ENCODE measurements at places on chromosomes 12 and 14. TPM values are rescaled to one million over a fixed set of nuclear protein-coding genes. Genes with fewer than 3 reads are reported as not detected.
A peak's percentile ranks its signal among the peaks of the same experiment; 100 is the strongest.

FAR2 gene
- total RNA-seq = 72.8 TPM

TMCC3 gene
- total RNA-seq = 79.8 TPM

SNW1 gene
- total RNA-seq = 67.1 TPM

DIO2 gene
- total RNA-seq = 1.1 TPM

NR2C1 gene
- total RNA-seq = 26.4 TPM

DNA sequence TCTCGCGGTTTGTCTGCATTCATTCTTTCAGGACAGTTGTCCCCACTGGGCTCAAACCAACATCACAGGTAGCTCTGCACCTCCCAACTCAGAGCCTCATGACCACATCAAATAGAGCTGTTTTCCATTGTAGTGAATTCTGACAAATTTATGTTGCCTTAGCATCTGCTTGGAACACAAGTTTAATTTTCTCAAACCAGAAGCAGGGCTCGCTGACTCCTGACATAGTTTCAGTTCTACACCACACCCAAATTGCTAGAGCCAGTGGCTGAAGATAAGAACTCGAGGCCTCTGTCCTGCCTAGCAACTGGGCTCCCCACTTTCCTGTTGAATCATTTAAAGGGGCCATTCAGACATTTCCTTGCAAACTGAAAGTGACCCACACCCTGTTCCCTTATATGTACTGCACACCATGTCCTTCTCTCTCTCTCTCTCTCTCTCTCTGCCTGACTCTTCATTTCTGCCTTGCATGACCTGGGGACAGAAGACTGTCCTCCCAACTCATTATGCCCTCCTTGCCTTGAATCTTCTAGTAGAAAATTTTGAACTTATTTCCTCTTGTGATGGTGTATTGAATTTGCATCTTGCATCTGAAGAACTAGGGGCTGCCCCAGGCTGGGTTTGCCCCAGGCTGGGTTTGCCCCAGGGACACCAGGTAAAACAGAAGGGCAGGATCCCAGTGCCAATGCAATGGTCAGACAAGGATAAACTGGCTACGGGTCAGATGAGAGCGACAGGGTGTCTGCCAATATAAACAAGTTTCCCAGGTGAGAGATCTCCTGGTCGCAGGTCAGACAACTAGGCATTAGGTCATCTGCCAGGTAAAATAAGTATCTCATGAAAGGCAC, 9.7 kb upstream of the WSCD2 start:
- no peak for DNase-seq

- no peak for DNase-seq
Measured at GRCh38 chr12:130013771-130014484, 110.1 kb upstream of the TMEM132D start.

DNA sequence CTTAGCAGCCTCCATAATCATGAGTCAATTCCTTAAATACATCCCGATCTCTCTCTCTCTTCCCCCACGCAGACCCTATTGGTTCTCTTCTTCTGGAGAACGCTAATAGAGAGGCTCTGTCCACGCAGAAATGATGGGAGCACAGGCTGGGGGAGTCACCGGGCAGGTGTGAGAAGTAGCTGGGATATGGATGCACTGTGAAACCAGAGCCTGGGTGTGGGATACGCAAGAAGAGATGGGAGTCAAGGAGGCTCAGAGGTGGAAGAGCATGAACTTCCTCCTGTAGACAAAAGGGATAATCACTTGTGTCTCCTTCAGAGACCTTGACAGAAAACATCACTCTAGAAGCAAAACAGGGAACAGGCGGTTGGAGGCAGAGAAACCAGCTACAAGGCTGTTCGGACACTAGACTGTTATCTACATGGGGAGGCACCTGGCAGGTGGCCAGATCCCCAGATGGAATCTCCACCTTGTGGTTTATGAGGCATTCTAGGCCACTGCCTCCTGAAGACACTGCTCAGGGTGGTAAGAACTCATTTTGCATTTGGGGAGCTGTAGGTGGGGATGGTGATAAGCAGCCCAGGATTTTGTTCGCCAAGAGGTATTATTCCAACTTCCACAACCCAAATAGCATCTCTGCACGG, 7.2 kb upstream of the SELPLG start:
- no peak for DNase-seq

DNA sequence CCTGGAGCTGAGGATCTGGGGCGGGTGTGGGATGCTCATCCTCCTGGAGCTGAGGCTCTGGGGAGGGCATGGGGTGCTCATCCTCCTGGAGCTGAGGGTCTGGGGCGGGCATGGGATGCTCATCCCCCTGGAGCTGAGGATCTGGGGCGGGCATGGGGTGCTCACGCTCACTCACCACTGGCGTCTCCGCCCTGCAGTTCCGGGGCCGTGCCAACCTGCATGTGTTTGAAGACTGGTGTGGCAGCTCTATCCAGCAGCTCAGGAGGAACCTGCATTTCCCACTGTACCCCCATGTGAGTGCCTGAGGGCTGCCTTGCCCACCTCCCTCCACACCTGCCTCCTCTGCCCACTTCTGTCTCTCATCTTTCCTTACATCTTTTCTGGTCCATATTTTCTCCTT, 84.4 kb downstream of the B4GALNT3 start:
- DNase-seq = no peak

- DNase-seq = no peak
Measured at GRCh38 chr12:112908548-112908947, 1.8 kb downstream of the OAS1 start.

GRCh38 chr14:99687284-99688209, 3.4 kb downstream of the CYP46A1 start:
- no peak for DNase-seq

DNA sequence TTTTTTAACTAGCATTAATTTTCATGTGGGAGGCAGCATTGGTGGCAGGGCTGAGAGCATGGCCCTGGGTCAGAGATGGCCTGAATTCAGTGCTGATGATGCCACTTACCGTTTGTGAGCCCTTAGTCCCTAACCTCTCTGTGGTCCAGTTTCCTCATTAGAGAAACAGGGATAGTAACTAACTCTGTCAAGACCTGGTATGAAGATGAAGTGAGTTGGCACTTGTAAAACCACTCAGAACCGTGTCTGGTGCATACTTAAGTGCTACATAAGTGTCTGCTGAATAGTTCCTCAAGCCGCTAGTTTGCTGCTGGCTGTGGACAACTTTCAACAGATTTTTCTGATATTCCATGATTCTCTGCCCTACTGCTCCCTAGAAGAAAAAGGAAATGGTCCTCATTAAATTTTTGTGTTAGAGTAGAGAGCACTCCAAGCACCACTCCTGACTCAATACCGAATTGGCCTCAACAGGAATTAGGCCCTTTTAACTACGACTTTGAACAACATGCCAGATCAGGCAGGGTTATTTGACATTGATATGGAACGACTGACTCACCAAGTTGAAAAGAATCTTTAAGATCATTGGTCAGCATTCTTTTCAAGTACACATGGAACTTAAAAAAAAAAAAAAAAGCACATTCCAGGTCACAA, 250.2 kb downstream of the ANO2 start:
- no peak for DNase-seq

GRCh38 chr14:81466854-81467253, 66.7 kb upstream of the STON2 start:
- DNase-seq = no peak

DNA sequence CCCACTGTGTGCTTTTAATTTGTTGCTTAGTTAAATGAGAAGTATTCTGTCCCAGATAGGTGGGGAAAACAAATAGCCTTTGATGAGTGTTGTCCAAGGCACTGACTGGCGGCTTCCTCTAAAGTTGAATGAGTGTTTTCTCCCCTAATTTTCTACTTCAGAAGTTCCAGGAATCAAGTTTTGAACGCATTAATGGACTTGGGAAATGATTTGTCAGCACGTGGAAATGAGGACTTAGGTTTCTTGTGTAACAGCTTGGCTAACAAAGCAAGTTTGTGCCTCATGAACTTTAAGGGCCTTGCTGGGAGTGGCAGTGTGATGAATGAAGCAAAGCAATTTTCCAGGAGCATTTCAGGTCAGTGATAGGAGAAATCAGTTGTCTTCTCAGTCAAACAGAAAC, 56.9 kb downstream of the LIN52 start:
- no peak for DNase-seq

GRCh38 chr12:105705765-105706164, 375.3 kb downstream of the C12orf75 start:
- peak; percentile 26 for DNase-seq

DNA sequence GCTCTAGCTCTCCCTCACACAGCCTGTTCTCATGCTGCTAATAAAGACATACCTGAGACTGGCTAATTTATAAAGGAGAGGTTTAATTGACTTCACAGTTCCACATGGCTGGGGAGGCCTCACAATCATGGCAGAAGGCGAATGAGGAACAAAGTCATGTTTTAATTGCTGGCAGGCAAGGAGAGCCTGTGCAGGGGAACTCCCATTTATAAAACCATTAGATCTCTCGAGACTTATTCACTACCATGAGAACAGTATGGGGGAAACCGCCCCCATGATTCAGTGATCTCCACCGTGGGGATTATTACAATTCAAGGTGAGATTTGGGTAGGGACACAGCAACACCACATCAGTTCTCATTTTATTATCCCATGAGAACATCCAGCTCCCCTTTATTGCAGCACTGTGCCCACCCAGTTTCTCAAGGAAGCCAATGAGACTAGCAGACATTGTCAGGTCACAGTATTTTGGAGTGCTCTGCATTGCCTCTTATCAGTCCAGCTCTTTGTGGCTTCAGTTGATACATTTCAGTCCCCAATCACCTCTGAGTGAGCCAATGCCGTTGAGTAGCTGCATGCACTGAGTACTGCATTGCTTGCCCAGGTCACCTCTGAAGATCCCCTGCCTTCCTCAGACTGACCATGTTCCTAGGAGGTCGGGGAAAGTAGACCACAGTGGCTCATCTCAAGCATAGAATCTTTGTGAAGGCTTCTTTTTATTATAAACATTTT, 131.2 kb downstream of the CRADD start:
- no peak for DNase-seq

DNA sequence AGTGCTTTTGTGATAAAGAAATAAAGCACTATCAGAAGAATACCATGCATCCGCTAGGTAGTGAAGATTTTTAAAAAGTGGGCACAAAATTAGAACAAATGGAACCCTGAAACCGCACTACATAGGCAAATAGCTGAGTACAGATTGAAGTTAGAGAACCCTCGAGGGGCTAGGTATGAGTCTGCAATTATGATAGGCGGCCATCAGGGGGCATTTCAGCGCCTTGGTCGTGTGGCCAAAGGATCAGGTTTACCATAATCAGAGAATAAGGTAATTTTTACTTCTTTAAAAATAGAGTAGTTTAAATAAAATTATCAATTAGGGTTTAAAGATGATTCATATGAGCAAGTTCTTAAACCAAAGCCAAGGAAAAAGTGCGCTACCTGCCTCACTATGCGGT, 129.8 kb downstream of the TMX1 start:
- no peak for DNase-seq

DNA sequence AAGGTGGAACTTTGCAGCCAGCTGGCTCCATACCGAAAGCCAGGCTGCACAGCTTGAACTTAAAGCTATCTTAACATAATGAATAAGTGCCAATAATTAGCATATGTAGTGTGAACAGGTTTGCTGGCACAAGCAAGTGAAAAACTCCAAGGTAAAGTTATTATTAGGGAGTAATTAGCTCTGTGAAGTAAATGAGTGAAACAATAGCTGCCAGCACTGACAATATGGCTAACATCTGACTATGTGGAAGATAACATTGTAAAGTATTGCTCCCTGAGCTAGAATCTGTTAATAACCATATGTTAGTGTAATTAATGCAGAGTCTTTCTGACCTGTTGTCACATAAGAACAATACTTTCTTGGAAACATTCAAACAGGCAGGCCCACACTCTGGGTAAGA, 246.4 kb downstream of the SOX5 start:
- no peak for DNase-seq

- DNase-seq = no peak
Measured at GRCh38 chr12:96274331-96274730, 80.2 kb downstream of the ELK3 start.

- no peak for DNase-seq
Measured at GRCh38 chr12:52964556-52965336, 15.8 kb downstream of the KRT18 start.

DNA sequence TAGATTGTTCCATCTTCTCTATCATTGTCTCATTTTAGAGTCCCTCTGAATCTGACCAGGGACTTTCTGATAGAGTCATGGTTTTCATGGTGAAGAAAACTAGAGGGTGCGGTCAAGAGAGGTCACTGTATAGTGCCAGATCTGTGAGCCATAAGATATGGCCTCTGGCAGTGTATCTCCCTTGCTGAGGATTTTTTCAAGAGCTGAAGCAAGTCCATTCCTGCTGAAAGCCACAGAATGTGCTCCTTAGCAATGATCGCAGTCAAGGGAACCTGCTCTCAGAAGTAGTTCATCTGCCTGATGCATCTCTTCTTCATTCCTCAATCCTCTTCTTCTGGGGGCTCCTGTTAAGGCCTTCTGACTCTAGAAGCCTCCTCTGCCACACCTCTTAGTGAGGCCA, 405.2 kb downstream of the EGLN3 start:
- DNase-seq = no peak

DNA sequence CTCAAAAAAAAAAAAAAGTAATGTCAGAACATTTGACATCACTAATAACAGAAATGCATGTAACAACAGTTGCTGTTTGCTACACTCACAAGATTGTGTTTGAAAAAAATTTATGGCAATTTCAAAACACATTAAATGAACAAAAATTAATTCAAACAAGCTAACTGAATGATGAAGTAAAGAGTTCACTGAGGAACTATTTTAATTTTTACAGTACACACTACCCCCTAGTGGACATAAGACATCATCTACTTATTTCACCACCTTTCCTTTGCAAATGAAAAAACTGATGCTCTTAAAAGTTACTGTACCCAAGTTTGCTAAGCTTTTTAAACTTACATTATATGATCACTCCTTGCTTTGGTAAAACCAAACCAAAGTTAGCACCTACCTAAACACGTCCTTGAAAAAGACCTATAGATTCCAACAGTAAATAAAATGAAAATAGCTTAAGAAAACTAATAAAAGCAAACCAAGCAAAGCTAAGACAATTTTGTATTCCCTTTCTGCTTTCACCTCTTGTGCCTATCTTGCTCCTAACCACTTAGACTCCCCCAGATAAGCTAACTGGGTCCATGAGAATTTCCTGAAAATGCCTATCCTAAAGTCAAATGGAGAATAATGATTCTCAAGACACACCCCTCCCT, 22.2 kb downstream of the UBE2N start:
- no peak for DNase-seq

DNA sequence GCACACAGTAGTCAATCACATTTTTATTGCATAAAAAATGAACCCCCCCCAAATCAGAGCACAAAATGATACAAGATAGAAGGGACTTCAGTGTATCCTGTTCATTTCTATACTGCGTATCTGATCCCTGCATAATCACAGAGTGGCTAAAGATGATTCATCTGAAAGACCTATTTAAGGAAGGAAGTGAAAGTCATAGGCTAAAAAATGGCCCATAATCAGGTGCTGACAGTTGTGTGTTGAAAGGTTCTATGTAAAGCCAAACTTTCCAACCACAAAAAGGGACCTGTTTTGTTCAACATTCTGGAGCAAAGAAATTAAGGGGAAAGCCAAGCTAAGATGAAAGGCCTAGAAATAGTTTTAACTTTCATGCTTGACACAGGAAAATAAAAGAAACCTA, 147.8 kb upstream of the ATP2B1 start:
- no peak for DNase-seq

DNA sequence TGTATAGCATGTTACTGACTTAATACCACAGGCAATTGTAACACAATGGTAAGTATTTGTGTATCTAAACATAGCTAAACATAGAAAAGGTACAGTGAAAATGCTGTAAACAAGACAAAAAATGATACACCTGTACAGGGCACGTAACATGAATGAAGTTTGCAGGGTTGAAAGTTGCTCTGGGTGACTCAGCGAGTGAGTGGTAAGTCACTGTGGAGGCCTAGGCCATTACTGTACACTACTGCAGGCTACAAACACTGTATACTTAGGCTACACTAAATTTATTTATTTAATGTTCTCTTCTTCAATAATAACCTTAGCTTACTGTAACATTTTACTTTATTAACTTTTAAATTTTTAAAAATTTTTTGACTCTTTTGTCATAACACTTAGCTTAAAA, 158.4 kb downstream of the IPO8 start:
- no peak for DNase-seq
